H9 (cell line): ENCODE measurements at places on chromosomes 5 and 9.

DNA sequence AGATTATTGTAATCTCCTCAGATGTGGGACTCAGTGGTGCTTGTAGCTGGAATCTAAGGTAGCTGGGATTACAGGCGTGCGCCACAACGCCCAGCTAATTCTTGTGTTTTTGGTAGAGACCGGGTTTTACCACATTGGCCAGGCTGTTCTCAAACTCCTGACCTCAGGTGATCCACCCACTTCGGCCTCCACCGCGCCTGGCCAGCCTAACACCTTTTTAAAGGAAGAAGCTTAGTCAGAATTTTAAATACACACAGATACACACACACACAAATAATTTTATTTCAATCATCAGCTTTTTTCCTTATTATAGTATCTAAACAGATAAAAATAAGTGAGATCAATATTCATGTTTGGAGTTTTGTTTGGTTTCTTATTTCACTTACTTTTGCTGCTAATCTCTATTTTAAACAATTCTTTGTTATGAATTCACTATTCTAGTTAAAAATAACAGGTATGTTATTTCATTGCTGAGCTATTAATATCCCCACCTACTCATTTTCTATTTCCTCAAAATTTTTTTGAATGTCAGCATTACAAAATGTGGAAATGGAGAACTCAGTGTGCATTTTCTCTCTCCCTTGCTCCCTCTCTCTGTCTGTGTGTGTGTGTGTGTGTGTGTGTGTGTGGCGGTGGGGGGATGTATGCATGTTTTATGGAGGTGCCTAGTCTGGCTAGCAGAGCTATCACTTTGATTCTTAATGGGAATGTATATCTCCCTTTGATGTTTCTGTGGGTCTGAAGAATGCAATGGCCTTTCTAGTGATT lies 960.6 kb upstream of the DMAC1 start:
- DNase-seq = no peak

DNA sequence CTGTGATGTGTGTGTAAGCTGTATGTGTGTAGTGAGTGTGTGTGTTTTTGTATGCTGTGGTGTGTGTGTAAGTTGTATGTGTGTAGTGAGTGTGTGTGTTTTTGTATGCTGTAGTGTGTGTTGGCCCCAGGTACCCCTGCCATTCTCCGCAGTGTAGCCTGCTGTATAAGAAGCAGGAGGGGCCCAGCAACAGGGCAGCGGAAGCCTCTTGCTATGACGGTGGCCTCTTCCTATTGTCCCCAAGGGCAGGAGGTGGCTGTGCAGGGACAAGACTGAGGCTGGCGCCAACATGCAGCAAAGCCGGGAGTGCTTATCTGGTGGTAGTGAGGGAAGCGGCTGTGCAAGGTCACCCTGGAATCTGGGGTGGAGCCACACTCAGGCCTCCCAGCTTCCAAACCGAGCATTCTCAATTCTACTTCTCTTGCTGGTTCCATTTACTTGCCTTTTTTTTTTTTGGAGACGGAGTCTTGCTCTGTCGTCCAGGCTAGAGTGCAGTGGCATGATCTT lies 5.1 kb downstream of the SPAAR start:
- peak; percentile 72 for DNase-seq

DNA sequence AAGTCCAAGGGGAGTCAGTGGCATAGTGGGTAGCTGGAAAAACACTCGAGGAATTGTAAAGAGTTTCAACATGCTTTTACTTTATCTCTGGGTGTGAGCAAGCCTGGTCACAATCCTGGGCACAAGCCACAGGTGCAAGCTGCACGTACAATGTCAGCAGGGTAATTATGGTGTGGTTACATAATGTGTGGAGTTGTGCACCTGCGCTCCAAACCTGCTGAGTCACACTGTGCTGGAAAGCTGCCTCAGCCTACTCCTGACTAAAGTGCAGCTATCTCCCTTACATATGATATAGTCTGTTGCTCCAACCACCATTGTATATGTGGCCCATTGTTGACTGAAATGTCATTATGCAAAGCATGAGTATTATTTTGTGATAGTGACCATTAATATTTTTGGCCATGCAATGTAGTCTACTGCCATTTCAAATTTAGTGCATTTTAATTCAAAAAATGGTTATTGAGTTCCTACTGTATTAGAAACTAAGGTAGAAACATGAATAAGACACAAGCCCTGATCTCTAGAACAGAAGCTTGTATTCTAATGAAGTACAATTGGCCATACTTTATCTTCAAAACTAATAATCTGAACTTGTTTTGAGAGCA lies 160.9 kb upstream of the SLC30A5 start:
- DNase-seq = no peak

- DNase-seq = no peak
These were observed 84.0 kb downstream of the MARCHF11 start for GRCh38 chr5:16095612-16096011.

DNA sequence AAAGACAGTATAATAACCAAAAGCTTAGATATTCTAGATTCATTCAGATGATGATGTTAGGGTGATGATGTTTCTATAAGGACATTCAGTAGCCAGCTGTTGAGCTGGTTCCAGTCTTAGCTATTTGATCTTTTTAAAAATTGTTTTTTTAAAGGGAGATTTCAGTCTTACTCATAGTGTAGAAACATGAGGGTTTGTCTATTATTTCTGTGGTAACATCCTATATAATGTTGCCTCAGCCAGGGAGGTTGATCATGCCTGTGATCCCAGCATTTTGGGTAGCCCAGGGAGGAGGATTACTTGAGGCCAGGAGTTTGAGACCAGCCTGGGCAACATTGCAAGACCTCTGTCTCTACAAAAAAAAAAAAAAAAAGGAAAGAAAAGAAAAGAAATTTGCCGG lies 167.8 kb downstream of the DOCK2 start:
- no peak for DNase-seq
